ENCODE measurements at places on chromosomes 7 and 10.

- DNase-seq: no peak
Measured at GRCh38 chr7:15015545-15016314, 113.2 kb upstream of the DGKB start.

- DNase-seq: no peak
Measured at GRCh38 chr7:123941391-123942180, 16.5 kb downstream of the SPAM1 start.

GRCh38 chr10:131579251-131580071 is 267.9 kb upstream of the TCERG1L start:
- DNase-seq: no peak

GRCh38 chr10:87868277-87868676 is 4.9 kb downstream of the PTEN start:
- no peak for DNase-seq

DNA sequence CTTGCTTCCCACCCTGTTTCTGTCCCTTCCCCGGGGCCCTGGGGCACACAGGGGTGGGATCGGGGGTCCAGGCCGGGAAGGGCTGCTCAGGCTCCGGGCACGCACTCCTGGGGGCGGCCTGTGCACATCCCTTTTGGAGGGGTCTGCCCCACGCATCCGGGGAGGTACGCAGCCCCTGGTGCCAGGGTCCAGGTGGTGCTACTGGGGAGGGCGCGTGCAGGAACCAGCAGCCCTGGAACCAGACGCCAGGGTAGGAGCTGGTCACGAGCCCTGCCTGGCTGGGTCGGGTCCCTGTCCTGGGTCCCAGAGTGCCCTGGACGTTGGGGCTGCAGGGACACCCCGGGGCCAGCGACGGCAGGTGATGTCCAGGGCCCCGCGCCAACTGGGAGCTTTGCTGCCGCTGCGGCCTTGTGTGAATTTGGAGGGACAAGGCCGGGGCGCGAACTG is 53.4 kb downstream of the GLRX3 start:
- DNase-seq: no peak

- no peak for DNase-seq
Measured at GRCh38 chr7:15586266-15586665, 24.5 kb upstream of the AGMO start.

DNA sequence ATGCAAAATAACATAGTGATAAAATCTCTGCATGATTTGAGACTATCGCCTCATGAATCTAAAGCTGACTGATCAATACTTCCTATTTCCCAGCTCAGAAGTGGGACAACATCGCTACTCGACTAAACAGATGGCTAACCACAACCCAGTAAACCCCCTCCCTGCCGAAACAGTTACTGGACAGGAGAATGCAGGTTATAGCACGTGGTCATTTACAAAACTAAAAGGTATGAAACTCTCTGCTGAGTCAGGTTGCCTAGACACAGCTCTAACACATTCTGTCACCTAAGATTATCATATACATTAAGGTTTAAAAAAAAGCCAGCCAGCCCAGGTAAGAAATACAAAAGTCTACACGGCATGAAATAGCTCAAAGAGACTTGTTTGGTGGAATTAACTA is 64.0 kb downstream of the CTBP2 start:
- DNase-seq: no peak

- no peak for DNase-seq
Measured at GRCh38 chr7:51000956-51001355, 218.3 kb upstream of the GRB10 start.

GRCh38 chr10:133445751-133446708 is 7.7 kb upstream of the SCART1 start:
- DNase-seq: no peak

DNA sequence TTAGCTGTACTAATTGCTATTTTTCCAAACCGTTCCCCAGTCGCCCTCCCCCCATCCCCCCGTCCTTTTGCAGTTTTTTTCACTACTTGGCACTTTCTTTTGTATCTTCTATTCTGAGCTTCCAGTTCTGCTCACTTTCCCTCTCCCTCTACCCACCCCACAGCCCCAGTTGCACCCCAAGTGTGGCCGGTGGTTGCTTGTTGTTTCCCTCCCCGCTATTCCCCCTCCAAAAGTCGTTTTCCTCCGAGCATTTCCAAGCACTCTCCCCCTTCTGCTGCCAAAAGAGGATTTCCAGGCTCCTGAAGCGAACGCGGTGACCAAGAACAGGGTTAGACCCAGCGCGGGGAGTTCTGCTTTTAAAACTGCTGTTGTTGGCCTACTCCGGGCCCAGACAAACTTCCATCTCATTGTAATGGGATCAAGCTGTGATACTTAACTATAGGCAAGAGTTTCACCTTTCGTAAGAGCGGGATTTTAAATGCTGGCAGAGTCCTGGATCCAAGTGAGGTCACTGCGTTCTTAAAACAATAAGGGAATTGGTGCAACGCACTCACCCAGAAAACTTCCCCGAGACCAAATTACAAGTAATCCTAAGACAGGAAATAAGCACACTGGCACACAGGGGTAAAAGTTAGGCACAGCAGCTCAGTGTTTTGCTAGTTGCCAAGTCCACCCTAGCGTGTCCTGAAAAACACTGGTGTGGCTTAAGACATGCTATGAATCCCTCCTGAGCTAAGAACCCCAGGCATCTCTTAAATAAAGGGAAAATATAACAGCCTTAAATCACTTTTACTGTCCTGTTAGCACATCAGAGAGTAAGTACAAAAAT is 1.5 kb upstream of the RGS10 start:
- no peak for DNase-seq

- no peak for DNase-seq
Measured at GRCh38 chr10:76453997-76454396, 1022.6 kb downstream of the LRMDA start.

DNA sequence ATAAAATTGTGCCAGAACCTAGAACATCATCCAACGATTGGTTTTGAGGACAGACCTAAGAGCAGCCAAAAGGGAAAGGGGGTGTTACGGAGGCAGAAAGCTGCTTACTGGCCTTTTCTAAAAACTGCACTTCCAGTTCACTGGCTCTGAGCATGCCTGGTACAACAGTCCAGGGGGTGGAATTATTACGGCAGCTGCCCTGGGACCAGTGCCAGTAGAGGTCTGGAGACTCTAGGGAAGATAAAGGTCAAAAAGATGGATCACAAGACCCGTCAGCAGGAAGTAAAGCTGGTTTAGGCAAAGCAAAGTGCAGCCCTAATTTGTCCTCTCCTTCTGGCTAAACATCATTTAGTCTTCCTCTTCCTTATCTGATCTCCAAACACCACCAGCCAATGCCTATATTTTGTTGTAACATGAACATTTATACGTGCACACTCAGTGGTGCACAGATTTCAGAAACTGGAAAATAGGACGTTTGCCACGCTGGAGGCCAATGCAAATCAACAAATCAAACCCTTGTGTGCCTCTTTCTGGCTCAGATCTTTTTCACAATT is 216.4 kb upstream of the DPP6 start:
- DNase-seq: no peak

- no peak for DNase-seq
Measured at GRCh38 chr10:93495654-93496321, 624 bp upstream of the CEP55 start.

DNA sequence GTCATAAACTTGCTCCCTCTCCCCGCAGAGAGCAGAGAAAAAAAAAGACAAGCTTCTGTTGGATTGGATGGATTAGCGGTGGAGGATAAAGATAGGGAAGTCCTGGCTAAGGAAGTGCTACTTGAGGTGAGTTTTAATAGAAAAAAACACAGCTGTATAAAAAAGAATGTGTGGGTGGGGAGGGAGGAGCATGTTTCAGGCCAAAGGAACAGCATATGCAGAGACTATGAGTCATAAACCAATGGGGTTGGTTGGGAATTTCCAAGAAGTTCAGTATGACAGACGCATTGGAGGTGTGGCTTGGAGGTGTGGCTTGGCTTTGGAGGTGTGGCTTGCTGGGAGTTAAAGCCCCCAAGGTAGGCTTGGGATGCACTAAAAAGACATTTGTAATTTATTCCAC is 103.0 kb upstream of the LSM8 start:
- DNase-seq: no peak

GRCh38 chr7:112996331-112996871 is 90.2 kb downstream of the GPR85 start:
- DNase-seq: no peak

- DNase-seq: no peak
Measured at GRCh38 chr7:90246171-90246570, 1.2 kb downstream of the CFAP69 start.

- DNase-seq: no peak
Measured at GRCh38 chr7:77831481-77831880, 32.9 kb downstream of the PHTF2 start.

DNA sequence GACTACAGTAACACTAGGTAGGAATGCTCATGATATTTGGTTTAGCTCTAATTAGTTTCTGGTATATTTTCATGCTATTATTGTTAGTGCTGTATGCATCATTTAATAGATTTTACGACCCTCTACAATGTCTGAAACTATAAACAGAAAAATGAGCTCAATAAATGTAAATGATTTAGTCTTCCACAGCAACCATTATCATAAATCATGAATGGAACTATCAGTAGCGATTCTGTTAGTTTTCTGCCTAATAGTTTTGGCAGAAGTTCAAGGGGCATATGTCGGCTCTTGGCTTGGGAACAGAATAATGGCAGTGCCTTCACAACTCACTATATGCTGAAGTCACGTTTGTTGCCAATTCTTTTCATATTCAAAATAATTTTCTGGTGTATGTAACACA is 494.8 kb downstream of the PARD3 start:
- DNase-seq: no peak

DNA sequence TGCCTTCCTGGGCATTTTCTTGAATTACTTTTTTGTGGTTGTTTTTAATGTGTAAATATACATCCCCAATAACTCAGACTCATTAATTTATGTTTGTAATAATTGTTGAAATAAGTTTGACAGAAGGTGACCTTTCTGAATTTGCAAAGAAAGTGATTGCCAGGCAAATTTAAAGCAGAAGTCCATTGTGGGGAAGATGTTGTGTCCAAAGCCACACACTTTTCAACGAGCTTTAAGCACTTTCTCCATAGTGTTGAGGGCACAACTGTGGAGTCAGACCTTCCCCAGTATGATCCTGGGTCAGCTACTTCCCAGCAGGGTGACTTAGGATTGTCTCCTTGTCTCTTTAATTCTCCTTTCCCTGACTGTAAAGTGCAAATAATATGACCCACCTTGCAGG is 52.5 kb downstream of the PTPRE start:
- no peak for DNase-seq

GRCh38 chr10:91462423-91462822 is 52.3 kb downstream of the HECTD2 start:
- no peak for DNase-seq

DNA sequence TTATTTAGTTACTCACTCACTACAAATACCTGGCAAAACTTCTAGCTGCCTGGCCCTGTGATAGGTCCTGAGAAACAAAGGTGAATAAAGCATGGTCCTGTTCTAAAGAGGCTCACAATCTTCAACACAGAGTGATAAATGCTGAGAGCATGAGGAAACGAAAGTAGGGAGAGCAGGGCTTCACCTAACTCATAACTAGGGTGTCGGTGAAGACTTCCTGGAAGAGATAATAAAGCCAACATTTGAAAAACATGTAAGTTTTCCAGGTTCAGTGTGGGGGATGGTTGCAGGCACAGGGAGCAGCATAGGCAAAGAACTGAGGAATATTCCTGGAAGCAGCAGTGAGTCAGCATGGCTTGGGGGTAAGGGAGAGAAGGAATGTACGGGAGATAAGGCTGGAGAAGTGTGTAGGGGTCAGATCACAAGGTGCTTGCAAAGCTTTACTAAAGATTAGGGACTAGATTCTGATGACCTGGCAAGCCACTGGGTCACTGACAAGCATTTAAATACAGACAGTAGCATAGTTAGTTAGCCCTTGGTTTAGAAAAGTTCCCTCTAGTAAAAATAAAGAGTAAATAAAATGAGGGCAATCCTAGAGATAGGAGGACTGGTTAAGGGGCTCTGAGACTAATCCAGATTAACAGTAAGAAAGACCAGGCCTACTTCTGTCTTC is 5.1 kb downstream of the KEL start:
- no peak for DNase-seq

GRCh38 chr7:1733206-1733907 is 63.3 kb downstream of the ELFN1 start:
- DNase-seq: no peak

DNA sequence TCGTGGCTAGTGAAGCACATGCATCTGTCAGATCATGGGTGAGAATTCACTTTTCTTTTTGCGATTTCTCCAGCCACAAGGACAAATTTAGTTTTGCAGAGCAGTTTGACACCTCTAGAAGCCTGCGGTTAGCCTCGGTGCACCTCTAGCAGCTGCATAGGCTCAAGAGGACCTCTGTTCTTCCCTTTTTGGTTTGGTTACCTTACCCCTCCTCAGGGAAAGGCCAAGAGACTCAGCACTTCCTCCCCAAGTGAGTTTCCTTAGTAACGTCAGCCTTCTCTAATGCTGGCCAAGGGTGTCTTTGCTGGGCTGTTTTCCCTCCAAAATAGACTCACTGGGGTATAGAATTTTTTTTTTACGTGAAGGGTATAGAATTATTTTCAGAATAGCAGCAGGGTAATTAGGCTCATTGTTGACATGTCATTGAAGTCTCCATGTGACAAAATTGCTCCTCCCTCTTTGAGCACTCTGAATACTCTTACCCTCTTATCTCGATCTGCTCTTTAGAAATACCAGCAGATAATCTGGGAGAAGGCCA is 97.8 kb downstream of the AUTS2 start:
- no peak for DNase-seq

GRCh38 chr10:3467052-3467951 is 294.7 kb upstream of the PITRM1 start:
- no peak for DNase-seq

- no peak for DNase-seq
Measured at GRCh38 chr7:70143075-70144044, 545.1 kb downstream of the AUTS2 start.

DNA sequence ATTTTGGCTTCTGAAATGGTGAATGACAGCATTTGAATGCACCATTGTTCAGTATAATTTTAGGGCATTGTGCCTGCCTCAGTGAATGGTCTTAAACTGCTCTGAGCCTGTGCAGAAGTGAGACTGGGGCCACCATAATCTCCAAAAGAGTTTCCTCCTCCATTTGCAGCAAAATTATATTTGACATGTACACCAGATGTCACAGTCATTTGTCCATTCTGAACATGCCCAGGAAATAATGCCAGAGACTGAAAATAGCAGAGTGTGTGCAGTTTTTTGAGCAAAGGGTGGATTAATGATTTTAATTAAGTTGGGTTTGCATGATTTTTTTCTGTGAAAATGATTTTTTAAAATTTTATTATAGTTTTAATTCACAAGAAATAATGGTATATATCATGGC is 26.4 kb upstream of the SLC35B4 start:
- DNase-seq: no peak

DNA sequence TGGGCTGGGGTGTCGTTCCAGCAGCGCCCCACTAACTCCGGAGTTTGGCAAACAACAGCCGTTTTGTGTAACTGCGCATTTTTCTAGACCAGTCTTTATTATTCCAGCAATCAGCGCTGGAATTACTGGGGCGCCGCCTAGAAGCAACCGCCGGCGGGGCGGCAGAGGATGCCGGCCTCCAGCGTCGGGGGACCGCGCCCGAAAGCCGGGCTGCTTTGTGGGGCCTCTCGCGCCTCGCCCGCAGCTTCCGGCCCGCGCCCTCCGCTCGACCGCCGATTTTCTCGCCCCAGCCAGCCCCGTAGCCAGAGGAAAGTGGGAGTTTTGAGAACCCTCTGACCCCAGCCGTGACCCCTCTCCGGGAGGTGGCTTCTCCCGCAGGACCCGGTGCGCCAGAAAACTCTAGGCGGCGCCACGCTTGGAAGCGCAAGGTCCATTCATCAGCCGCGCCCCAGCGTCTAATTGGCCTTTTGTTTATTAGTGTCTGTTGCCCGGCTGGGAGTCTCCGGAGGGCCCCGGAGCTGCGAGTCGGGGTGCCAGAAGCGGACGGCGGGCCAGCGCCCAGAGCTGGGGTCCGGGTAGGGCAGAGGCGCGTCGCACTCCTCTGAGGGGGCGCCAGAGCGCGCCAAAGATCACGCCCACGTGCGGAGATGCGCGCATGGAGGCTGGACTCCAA is 10.7 kb downstream of the EMX2 start:
- DNase-seq: no peak
